Left ventricle myocardium superior (tissue), 1 donor: ENCODE measurements at places on chromosomes 5 and 9. TPM values are rescaled to one million over a fixed set of nuclear protein-coding genes. Genes with fewer than 3 reads are reported as not detected.

Gene BNC2
- total RNA-seq: 6.3 TPM

Gene MARVELD2
- 1.8 TPM for total RNA-seq

Gene LRRC8A
- total RNA-seq: 21.6 TPM

Gene TMC1
- not detected for total RNA-seq

Gene LVRN
- total RNA-seq: 0.59 TPM

Gene BNIP1
- total RNA-seq: 8.1 TPM

Gene PRDM9
- total RNA-seq: not detected

Gene FCN2
- not detected for total RNA-seq

Gene TAF11L5
- total RNA-seq: not detected

DNA sequence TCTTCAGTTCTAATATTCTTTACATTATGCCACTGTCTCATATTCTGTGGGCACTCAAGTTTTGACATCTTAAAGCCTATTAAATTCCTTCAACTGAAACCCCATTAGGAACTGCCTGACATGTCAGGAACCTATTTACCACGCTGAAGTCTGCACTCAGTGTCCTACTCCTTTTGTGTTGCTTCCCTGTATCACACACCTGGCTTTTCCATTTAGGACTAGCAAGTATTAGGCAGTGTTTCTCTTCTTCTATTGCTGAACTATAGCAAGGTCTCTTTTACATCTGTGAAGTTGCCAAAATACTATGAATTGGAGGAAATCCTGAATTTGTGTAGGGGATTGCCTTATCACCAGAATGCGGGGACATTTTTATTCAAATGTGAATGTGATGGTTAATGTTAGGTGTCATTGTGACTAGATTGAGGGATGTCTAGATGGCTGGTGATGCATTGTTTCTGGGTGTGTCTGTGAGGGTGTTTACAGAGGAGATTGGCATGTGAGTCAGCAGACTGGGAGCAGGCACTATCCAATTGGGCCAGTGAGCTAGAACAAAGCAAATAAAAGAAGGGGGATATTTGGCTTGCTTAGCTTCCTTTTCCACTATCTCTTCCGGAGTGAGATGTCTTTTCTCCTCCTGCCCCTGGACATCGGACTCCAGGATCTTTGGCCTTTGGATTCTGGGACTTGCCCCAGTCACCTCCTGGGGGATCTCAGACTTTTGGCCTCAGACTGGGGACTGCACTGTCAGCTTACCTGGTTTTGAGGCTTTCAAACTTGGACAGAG is 21.2 kb upstream of the VCAN start:
- DNase-seq: no peak

- no peak for DNase-seq
These were observed 24.8 kb downstream of the P4HA2 start for GRCh38 chr5:132202711-132203463.

DNA sequence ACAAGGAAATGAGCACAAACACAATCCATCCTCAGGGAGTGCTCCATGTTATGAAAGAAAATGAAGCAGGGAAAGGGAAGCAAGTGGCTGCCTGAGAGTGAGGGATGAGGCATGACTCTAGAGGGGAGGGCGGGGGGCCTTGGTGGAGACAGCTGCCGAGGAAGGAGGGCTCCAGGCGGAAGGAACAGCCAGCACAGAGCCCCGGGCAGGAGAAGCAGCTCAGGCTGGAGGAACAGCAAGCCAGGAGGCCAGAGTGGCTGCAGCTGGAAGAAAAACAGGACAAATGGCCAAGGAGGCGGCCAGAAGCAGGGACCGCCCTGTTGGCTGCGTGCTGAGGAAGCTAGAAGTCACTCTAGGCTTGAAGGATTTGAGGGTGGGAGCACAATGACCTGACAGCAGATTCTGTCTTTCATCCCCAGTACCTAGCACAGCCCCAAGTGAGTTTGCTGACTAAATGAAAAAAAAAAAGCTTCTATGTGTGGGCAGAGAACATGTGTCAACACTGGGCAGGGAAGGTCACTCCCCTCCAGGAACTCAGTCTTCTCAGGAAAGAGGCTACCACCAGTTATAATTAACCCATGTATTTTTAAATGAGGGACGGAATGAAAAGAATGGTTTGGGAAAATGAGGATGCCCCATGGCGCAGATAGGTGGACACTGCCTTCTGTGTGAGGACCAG is 142.8 kb downstream of the DCP2 start:
- DNase-seq: peak; percentile 84

GRCh38 chr5:95093211-95093610 is 191.7 kb downstream of the MCTP1 start:
- no peak for DNase-seq

DNA sequence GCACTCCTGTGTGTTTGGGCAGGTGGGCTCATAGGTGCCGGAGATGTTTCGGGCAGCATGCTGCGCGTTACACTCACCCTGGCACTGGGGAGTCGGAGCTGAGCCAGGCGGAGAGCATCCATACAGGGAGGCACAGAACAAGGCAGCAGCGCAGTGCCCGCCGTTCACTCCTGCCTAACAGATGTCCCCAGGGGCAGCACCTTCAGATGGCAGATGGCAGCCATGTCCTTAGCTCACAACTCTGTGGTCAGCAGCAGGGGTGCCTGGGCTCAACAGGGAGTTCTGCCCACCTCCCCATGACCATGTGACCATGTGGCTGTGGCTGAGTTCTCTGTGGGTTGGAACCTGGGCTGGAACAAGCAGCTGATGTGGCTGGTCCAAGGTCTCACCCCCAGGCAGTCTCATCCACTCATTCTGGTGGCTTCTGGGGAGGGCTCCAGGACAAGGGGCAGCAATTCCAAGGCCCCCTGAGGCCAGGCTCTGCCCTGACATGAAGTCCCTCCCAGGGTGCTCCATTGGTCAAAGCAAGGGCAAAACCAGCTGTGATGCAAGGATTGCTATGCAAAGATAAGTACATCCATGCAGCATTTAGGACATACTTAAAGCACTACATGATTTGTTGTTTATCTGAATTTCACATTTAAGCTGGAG is 64.2 kb downstream of the MRPL36 start:
- DNase-seq: no peak

GRCh38 chr9:107281922-107282667 is 984 bp upstream of the RAD23B start:
- DNase-seq: no peak

DNA sequence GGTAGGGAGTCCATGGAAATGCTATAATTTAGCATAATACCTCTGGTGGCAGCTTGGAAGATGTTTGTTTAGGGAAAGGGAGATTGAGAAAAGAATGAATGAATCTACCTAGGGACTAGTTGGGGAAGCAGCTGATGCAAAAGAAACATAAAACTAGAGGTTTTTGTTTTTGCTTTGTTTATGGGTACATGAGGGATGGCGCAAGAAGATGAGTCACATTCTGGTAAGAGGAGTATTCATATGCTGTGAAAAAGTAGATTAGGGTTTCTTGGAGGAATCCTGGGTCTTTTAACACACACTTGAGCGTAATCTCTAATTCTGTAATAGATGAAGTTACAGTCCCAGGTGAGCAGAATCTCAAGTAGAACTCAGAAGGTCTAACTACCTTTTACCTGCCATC is 17.1 kb downstream of the C9orf43 start:
- no peak for DNase-seq

DNA sequence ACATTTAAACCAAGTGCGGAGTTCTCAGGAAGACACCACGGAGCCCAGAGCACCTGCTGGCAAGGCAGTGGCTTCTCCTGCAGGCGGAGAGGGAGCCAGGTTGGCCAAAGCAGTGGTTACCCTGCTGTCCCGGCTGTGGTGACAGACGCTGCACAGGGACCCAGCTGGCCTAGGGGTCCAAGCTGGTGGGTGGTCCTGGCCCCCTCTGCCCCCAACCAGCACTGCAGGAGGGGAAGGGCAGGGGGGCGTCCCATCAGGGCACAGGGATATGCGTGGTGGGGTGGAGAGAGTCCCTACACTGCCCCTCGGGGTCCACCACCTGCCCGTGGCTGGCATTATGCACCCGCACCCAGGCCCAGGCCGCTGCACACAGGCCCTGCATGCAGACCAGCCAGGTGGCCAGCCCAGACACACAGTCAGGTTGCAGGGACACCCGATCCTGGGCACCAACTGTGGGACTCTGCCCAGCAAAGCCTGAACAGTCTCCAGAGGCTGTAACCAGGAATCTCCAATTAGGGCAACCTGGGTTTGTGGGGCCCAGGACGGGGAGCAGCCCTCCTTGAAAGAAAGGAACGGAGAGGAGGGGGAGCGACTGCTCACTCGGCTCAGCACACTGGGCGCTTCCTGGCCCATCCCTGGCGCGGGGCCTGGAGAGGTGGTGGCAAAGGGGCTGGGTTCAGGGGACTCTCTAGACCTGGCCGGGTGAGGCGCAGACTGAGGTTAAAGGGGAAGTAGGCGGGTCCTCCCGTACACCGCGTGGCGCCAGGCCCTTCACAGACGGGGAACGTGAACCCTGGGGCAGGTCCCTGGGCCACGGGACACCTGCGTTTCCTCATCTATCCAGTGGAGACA is 46.3 kb downstream of the NACC2 start:
- DNase-seq: peak; percentile 40
